ENCODE measurements at places on chromosomes 1 and 21. TPM values are rescaled to one million over a fixed set of nuclear protein-coding genes. Genes with fewer than 3 reads are reported as not detected.

GRCh38 chr21:41705546-41706262 lies 61.1 kb downstream of the RIPK4 start:
- H3K27me3 ChIP-seq = peaks cover 9% of the 10 kb centered on the region
- H3K36me3 ChIP-seq = no peaks in the 10 kb centered on the region
- DNase-seq = no peak
- H3K27ac ChIP-seq = peak overlapping the region; percentile 61
- no peak overlapping the region for H3K4me3 ChIP-seq
- peaks cover 9% of the 10 kb centered on the region for H3K4me1 ChIP-seq

DNA sequence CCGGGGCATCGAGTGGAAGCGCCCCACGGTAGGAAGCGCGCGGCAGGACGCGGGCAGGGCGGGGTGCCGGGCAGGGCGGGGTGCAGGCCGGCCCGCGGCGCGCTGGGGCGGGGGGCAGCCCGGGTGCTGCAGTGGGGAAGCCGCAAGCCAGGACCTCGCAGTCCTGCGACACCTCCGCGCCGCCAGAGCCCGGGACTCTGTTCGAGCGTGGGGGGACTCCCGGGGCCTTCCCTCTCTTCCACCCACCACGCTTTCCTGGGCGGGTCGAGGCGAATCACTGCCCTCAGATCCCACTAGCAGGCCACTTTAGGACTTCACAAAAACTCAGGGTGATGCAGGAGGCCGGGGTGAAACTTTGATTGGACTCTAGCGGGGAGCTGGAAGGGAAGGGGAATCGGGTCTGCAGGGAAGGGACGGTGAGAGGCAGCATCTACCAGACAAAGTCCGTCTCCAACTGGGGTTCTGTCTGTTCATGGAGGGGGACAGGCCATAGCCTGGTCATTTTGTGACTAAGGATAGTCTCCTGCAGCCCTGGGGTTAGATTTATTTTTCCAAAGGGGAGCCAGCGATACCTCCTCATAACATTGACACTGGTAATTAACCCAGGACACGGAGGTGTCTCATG lies 623 bp downstream of the CAPN2 start:
- H3K4me3 ChIP-seq = peak overlapping the region; percentile 96
- peak overlapping the region; percentile 96 for H3K27ac ChIP-seq
- H3K4me1 ChIP-seq = peaks cover 20% of the 10 kb centered on the region
- no peaks in the 10 kb centered on the region for H3K27me3 ChIP-seq

- no peak overlapping the region for H3K4me3 ChIP-seq
- peaks cover 8% of the 10 kb centered on the region for H3K4me1 ChIP-seq
- no peaks in the 10 kb centered on the region for H3K27me3 ChIP-seq
Measured at GRCh38 chr1:186033847-186034271, 299.7 kb downstream of the HMCN1 start.

The GJC2 gene
- total RNA-seq = 0.65 TPM

The SLC6A9 gene
- 20.9 TPM for total RNA-seq

The IGSF8 gene
- total RNA-seq = 27.5 TPM

The CERS2 gene
- total RNA-seq = 149 TPM

Measured in neural crest cell (in vitro differentiated cells).